RPMI7951 (cell line): ENCODE measurements at places on chromosomes 7 and 10. TPM values are rescaled to one million over a fixed set of nuclear protein-coding genes. Genes with fewer than 3 reads are reported as not detected.

TMEM213 gene
- not detected in 2 replicates for total RNA-seq

DNA sequence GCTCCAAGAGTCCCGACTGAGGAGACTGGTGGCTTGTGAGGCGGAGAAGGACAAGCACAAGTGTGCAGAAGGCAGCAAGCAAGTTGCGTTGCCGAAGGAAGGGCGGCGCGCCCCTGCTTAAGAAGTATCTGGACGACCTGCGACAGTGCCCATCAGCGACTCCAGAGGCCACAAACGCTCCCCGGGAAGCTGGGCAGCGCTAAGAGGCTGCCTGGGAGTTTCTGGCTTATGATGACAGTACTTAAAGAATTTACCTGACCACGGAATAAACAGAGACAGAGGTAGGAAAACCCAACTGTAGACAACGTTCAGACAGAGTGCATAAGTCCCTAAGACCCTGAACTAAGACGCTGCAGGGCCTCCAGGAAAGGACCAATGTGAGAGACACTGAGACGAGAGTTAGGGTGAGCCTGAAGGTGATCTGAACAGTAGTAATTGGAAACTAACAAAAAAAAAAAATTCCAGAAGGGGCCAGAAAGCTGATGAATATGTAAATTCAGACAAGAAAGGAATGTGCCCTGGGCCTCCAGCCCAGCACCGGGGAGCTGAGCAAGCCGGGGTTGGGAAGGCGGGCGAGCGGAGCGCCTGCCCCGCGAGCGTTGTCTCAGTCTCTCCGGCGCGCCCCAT is 1.0 kb downstream of the OSBPL3 start:
- no peak for DNase-seq

DNA sequence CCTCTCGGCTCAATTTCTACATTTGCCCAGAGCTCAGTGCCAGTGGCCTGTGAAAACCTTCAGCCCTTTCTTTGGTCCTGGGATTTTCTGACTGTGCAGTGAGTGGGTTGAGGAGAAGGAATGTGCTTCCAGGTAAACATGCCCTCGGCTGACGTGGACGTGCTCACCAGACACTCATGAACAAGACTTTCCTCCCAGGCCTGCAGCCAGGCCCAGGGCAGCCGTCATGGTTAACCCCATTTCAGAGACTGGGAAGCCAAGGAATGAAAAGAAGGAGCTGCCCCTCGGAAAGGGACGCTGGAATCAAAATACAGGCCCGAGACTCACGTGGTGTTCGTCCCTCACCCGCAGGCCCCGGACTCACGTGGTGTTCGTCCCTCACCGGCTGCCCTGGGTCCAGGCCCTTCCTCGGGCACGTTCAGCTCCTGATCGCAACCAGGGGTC is 8.8 kb upstream of the CALML5 start:
- no peak for DNase-seq

DNA sequence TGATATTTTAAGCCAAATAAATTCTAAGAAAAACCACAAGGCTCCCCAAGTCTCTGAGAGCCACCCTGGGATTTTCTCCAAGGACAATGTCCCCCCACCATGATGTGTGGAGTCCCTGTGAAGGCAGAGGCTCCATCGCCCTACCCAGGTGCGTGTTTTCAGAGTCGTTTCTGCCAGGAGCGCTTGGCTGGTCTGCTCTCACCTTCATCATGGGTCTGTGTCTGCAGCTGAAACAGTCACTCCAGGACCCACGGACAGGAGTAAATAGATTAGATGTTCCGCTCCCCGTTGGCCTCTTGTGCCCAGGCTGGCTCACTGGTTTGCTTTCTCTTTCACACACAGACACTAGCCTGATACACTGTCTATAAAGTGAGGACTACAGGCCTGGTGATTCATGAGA is 217.5 kb downstream of the SFMBT2 start:
- no peak for DNase-seq
